ENCODE measurements at places on chromosomes 1 and 21.

DNA sequence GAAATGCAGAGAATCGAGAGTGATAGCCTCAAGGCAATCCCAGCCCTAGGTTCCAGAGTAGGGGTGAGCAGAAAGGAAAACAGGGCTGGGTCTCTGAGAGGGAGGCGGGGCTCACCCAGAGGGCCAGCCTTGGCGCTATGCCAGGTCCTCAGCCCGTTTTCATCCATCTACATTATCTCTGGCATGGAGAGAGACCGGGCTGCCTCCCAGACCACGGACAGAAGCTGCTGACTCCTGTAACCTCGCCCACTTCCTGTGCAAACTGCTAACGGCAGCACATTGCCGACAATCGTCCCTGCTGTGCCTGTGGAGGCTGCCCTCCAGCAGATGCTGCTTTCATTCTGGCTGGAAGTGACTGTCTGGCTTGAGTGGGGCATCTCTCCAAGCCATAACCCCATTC, 569.1 kb downstream of the NPHP4 start:
- DNase-seq = no peak

GRCh38 chr1:67791261-67791660, 42.0 kb downstream of the GNG12 start:
- no peak for DNase-seq

- DNase-seq = no peak
These were observed 81.8 kb upstream of the KCNA3 start for GRCh38 chr1:110756506-110756905.

- no peak for DNase-seq
These were observed 62.4 kb downstream of the DIRAS3 start for GRCh38 chr1:67988066-67988465.

GRCh38 chr1:225483818-225484656, 56.2 kb upstream of the LBR start:
- DNase-seq = no peak

DNA sequence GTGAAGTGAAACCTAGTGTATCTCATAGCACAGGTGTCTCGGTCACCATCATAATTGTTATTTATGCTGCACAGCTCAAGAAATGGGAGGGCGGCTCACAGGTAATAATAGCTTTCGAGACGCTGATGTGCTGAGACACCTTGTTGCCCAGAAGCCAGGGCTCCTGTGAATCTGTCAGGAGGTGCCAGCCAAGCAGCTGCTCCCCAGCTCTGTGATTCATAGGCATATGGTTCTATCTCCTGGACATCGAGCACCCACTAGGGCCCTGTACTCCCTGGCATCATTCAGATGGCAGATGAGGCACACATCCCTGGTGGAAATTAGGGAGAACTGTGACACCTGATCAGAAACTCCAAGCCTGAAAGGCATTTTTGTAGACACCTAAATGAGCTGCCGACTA, 53.5 kb downstream of the SYT6 start:
- DNase-seq = no peak

GRCh38 chr1:164723296-164723798, 164.4 kb downstream of the PBX1 start:
- DNase-seq = no peak

- DNase-seq = no peak
These were observed 15.3 kb downstream of the CD55 start for GRCh38 chr1:207336559-207337467.

DNA sequence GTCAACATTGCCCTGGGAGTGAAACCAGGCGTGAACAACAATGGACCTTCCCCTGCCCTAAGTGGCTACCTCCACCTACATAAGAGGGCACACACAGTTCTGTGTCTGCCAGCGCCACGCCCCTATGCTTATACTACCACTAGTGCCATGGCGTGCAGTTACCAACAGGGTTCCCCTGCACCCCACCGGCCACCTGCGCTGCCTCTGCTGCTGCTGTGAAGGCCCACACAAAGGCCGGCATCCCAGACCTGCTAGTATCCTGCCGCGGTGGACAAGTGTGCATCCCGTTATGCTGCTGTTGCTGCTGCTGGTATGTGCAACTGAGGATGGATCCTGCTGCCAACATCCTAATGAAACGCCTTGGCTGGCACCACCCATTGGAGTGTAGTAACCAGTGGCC, 75.7 kb downstream of the INTS7 start:
- DNase-seq = no peak

GRCh38 chr21:29114765-29115500, 15.5 kb upstream of the MAP3K7CL start:
- DNase-seq = no peak

DNA sequence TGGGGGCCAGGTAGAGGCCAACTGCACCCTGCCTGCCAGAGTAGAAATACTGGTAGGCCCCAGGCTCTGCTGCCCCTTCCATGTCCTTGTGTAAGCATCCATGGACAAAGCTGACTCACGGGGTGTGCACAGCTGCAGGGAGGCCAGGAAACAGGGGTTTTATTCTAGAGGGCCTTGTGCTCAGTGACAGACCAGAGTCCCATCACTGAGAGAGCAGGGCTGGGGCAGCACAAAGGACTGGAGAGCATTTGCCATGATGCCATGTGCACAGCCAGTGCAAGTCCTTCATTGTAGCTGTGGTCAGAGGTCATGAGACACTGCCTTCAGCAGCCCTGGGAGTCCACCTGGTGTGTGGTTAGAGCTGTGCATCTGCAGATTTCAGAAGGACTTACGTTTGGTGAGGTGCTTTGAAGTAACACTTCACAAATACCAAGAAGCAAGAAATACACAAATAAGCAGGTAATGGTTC, 8.1 kb downstream of the ARF1 start:
- DNase-seq = no peak

DNA sequence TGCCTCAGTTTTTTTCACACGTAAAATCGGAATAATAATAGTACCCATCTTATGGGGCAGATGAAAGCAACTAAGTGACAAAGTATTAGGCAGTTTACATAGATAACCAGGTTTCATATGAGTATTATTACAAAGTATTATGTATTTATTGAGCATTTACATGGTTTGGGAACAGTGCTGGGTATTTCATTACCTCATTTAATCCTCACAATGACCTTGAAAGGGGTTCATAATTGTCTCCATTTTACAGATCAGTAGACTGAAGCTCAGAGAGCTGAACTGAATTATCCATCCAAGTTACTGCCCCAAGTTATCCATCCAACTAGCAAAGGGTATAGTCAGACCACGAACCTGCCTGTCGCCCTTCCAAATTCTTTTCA, 21.2 kb downstream of the TCEA3 start:
- no peak for DNase-seq

DNA sequence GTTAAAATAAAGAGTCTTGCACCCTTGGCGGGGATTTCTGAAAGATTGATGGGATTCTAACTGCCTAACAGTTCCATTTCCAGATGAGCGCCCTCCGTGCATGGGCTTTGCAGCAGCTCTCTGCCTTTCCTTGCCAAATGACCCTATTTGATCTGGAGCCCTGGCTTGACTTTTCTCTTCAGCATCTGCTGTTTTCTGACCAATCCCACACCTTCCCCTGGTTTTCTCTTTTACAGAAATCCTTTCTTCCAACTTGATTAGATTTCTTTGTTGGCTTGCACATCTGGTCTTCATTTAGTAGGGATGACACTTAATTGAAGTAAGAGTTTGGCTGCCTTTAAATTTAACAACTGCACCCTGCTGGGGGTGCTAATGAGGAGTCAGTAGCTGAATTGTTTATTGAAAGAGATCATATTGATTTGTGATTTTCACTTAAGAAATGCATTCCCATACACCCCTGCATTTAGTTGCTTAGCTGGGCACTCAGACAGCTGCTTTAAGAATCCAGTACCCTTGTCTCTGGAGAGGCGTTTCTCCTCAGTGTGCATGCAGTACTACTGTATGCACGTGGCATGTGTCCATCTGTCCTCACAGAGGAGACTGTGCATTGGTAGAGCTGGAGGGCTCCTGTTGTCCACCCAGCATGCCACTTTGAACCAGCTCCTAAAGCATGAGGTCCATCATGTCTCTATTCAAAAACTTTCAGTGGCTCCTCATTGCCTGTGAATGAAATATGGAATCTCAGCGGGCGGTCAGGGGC, 99.7 kb downstream of the NOS1AP start:
- no peak for DNase-seq

GRCh38 chr1:62269439-62269838, 49.8 kb downstream of the KANK4 start:
- DNase-seq = no peak

- no peak for DNase-seq
These were observed 386.3 kb downstream of the DISC1 start for GRCh38 chr1:232012773-232013386.

DNA sequence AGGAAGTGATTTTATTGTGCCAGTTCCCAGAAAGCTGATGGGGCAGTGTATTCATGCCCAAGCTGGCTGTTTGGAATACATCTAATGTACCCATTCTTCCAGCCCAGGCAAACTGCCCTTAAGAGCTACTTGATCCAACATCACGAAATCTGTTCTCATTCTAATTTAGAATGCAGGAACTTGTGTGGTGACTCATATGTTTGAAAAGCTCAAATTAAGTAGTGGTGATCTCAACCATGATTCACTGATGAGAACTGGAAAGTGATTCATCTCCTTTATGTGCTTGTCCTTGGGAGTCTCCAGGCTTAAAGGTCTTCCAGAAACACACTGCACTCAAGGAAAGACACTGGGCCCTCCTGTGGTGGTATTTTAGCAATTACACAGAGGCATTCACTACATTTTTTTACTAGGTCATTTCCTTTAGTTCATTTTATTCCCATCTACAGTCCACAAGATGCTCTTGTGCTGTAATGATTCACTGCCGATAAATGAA, 65.4 kb downstream of the RPE65 start:
- no peak for DNase-seq

DNA sequence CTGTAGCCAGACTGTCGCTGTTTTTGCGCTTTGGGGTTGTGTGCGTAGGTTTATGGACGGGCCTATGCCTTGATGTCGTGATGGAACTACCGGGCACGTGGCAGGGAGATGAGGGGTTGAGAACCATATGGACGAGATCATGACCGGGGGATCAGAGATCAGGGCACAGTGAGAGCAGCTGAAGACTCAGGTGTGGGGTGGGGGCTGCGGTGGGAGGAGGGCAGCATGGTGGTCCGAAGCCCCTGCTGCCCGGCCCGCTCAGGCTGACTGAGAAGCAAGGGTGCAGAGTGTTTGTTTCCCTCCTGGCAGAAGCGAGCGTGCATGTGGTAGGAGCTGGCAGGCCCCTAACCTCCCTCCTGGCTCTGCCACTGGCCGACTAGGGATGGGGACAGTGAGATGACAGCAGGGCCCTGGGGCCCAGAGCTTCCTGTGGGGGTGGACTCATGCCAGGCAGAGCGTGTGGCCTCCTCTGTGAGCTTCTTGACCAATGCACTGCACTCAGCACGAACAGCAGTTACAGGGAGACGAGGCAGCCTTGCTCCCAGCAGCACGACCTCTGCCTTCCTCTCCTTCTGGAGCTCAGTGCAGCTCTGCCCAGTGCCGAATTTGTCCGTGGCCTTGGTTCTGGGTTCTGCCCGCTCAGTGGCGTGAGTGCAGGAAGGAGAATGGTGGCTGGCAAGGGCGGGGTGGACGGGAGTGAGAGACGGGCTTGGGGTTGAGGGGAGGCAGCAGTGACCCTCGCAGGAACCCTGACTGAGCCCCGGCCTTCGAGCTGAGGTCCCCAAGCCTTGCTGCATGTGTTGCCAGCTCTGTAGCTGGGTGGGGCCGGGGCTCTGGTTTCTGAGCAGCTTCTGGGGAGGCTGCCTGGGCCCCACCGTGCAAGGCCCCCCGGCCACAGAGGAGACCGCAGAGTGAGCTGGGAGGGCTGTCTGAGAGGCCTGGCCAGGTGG, 22.2 kb upstream of the LRRC3 start:
- DNase-seq = no peak

DNA sequence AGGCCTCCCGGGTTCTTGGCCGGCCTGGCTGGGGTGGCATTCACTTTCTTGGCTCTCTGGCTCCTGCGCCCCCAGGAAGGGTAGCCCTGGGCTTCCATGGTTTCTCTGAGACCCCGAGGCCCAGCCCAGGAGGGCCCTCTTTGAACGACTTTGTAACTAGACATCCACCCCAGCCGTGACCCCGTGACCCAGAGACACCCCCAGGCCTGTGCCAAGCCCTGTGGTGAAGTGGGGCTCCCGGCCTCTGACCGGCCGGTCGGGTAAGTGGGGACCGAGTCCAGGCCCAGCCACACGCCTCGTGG, 64.0 kb downstream of the COL18A1 start:
- no peak for DNase-seq

DNA sequence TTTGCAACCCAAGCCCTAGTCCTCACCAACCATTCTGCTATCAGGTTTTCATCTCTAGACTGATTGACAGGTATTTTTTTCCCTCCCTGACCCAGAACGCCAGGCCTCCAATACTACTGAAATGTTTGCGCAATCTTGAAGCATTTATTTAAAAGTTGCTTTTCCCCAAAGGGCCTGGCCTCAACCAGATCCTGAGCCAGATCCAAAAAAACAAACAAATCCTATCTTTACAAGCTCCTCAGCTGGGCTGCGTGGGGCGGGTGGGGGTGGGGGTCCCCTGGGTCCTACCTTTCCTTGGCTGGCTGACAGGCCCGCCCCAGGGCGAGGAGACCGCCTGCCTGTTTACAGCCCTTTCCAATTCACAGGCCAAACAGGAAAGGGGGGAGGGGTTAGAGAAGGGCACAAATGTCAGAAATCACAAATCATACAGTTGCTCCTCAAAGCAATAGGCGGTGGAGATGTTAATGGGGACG, 98.8 kb downstream of the FOXD2 start:
- no peak for DNase-seq

GRCh38 chr1:242811092-242811840, 286.8 kb upstream of the PLD5 start:
- DNase-seq = no peak

DNA sequence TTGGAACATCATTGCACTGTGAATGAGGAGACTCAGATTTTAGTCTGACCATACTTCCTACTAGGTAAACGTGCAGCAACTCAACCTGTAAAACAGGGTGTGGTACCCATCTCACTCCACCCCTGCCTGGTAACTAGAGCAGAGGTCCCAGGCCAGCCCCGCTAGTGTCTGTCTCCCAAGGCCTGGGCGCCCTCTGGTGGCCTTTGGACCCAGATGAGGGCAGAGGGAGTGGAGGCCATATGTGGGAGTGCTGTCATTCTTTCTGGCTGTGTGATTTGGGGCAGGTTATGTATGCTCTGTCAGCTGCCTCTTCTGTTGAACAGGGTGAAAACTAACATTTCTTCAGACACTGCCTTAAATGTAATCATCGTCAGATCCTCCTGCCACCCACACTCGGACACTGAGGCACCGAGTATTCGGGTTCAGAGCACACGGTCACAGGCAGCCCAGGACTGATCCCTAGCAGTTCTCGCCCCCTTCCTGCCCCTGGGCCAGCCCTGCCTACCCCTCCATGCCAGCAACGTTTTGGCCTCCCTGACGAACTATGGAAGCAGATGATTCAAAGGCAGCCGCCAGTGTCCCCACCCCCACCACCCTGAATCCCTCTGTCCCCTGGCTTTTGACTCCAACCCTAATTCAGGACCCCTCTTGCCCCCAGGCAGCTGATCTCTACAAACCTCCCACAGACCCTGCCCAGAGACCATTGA, 76.0 kb downstream of the CD247 start:
- DNase-seq = no peak

All from cortex of kidney (tissue), 1 donor.